ENCODE measurements at places on chromosomes 7 and 10.

DNA sequence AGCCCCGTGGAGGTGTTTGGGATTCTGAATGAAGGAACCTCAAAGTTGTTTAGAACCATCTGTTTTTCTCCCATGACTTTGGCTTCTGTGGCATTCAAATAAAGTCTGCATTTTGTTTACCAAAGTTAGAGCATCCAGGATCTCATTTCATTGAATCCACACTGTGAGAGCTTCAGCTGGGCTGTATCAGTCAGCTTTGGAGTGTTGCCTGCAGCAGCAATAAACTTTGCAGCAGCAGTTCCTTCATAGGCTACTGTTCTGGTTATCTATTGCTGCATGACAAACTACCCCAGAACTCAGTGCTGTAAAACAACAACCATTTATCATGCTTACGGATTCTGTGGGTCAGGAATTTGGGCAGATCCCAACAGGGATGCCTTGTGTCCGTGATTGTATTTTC, 1575.2 kb upstream of the LRRTM3 start:
- DNase-seq: no peak

GRCh38 chr10:123157210-123157609, 3.0 kb downstream of the BUB3 start:
- DNase-seq: peak; percentile 32

DNA sequence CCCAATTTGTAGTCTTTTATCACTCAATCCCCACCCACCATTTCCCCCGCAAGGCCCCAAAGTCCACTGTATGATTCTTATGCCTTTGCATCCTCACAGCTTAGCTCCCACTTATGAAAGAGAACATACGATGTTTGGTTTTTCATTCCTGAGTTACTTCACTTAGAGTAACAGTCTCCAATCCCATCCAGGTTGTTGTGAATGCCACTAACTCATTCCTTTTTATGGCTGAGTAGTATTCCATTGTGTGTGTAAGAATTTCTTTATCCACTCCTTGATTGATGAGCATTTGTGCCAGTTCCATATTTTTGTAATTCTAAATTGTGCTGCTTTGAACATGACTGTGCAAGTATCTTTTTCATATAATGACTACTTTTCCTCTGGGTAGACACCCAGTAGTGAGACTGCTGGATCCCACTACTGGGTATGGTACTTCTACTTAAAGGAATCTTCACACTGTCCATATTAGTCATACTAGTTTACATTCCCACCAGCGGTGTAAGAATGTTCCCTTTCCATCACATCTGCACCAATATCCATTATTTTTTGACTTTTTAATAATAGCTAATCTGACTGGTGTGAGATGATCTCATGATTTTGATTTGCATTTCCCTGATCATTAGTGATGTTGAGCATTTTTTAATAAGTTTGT, 152.6 kb downstream of the JMJD1C start:
- no peak for DNase-seq

DNA sequence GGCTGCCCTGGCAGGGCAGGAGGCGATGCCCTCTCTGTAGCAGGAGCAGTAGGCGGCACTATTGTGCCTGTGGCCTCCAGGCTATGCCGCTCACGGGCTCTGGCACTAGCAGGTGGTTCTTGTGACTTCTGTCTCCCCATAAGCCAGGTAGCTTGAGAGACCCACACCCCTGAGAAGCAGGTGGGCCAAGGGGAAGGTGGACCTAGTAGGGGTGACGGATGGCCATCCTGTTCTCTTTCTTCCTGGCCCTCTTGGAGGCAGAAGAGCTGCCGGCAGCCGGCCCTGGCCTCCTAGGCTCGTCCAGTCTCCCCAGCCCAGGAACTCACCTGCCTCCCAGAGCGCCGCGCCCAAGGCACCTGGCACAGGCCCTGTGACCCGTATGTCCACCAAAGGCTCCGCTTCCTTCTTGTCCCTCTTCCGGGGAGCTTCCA, 15.4 kb downstream of the MMRN2 start:
- no peak for DNase-seq

DNA sequence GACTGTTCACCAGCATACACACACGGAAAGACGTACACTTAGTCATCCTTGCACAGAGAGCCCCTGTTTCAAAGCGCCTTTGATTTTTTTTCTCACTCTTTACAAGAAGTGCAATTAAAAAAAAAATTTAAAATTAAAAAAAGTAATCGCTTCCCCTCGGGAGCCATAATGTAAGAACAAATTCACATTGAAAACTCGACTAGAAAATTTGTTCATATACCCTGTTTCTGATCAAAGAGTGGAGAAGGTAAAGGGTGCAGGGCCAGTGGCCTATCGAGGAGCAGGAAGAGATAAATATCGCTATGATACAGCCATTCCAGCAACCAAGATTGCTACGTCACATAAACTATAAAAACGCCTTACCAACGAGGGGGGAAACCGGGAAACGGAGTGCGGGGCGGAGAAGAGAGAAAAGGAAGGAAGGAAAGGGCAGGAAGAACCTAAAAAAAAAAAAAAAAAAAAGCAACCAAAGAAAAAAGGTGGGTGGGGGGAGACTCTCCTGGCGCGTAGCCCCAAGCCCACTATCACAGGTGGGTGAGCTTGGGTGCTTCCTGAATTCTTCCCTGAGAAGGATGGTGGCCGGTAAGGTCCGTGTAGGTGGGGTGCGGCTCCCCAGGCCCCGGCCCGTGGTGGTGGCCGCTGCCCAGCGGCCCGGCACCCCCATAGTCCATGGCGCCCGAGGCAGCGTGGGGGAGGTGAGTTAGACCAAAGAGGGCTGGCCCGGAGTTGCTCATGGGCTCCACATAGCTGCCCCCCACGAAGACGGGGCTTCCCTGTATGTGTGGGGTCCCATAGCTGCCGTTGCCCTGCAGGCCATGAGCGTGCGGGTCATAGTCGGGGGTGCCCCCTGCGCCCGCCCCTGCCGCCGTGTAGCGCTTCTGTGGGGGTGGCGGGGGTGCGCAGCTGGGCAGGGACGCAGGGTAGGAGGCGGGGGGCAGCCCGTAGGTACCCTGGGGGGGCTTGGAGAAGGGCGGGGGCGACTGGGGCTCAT, 5.2 kb upstream of the HOXA2 start:
- no peak for DNase-seq

DNA sequence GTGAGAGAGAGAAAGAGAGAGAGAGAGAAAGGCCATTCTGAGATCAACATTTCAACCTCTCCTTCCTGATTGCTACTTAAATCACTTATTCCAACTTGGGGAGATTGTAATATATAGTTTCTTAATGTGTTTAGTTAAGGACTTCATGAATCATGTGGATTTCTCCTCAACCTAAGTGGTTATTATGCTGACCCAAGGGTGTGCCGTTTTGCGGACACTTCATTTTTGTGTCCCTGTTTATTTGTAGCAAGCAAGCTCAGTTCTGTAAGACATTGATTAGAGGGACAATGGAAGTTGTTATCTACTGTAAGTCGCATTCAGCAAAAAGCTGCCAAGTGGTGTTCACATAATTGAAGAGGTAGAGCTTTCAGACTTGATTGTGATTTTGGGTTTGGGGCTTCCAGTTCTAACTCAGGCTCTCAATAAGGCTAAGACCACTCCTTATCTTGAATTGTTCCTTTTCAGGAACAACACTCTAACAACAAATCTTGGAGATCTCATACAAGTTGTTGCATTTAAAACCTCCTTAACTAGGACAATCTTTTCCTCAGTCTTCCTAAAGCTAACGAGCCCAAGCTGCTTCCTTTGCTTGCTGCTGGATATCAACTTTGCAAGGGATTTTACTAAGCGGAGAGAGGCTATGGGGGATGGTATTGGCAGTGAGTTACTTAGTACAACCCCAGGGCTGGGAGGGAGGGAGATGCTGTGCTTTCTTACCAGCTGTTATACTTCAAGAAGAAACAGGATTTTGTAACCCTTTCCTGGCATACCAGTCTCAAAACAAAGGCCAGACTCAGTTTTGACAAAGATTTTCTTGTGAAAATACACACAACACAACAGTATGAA, 19.8 kb upstream of the COL1A2 start:
- DNase-seq: no peak

Measured in Caki2 (cell line).